ENCODE measurements at places on chromosomes 5 and 9.

- DNase-seq: no peak
Measured at GRCh38 chr5:151665613-151666012, 21.1 kb downstream of the SPARC start.

DNA sequence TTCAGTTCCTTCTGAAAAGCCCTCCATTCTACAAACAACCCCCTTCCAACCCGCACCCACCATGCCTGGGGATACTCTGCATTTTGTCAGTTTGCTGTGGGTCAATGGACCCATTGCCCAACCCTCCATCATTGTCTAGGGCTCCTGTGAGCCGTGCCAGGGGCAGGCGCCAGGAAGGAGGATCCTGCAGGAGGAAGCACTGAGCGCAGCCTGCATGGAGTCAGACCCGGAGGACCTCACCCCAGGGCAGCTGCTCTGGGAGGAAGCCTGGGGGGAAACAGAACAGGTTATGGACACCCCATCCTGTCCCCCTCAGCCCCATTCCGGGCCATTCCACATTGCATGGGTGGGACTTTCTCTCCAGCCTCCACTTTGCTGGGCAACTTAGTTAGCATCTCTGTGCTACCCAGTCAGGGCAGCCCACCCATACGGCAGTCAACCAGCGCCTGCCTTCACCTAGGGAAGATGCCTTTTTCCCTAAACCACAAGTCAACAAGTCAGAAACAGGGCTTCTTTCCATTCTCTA, 48.6 kb upstream of the VDAC1 start:
- DNase-seq: no peak

DNA sequence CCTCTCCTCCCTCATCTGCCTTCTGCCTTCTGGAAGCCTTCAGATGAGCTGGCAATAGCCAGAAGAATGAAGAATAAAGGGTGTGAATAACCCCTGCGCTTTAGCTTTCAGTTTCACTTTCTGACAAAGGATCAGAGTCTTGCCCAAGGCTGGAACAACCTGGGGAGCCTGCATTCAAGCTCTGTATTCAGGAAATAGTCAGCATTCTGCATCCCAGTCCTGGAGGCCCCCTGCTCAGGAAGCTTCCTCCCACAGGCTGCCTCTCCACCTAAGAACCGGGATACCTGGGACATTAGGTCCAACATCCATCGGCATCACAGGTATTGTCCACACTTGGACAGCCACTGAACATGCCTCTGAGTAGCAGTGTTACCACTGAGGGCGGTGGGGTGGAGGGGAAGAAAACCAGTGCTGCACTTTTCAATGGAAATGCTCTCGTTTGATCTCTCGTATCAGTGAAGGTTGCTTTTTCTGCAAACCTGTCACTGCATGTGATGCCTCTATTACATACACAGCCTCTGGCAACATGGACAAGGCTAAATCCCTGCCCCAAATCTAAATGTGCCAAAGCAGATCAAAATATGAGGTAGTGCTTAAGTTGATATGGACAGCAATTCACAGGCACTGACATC, 39.8 kb upstream of the ACO1 start:
- no peak for DNase-seq

GRCh38 chr5:111966290-111966689, 209.3 kb upstream of the NREP start:
- DNase-seq: no peak

DNA sequence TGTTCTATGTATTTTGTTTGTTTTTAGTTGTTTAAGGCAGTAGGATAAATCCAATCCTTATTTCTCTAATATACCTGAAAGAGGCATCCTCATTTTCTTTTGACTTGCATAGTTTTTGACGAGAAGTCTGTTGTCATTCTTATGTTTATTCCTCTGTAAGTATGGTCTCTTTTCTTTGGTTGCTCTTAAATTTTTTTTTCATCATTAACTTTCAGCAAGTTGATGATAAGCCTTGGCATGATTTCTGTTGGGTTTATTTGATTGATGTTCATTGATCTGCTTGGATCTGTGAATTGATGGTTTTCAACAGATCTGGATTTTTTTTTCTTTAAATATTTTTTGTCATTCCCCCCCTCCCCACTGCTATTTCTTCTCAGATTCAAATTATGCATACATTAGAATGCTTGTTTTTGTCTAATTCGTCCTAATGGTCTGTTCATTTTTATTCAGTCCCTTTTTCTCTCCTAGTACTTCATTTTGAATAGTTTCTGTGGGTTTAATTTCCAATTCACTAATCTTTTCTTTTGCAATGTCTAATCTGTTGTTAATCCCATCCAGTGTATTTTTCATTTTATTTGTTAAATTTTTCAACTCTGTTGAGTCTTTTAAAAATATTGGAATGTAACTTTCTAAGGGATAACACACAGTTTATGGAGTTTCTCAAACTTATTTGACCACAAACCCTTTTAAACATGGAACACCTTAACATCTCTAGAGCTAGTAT, 495.9 kb downstream of the CSNK1G3 start:
- no peak for DNase-seq

GRCh38 chr5:85268194-85268593, 883.5 kb upstream of the EDIL3 start:
- DNase-seq: no peak

DNA sequence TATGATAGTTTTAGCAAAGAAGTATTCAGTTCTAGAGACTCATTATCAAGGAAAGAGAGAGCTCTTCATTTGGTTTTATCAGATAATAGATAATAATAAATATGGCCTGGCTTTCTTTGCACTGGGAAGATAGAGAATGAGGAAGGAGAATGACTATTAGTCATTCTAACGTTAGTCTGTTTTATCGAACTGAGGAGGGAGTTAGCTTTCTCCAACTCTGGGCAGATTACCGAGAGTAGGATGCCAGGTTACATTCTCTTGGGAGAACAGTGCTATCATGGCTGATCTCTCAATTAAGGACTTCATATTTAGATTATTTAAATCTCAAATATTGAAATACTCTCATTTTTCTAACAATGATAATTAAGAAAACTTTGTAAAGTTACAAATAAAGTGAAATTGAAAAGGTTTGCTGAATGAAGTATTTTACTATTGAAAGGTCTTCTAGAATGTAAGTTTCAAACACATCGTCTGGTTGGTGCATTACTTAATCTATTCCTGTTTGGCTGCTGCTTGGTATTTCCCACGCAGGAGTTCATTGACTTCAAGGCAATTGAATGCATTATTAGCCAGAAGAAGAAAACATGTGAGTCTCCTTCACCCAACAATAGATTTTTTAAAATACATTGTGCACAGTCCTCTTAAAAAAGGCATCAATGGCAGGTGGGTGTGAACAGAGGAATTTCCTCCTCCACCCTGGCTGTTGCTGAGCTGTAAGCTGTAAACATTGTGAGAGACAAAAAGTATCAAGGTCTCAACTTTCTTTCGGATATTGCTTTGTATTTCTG, 140.8 kb downstream of the C9orf152 start:
- no peak for DNase-seq

- no peak for DNase-seq
Measured at GRCh38 chr5:66247176-66247960, 103.3 kb downstream of the SREK1 start.

DNA sequence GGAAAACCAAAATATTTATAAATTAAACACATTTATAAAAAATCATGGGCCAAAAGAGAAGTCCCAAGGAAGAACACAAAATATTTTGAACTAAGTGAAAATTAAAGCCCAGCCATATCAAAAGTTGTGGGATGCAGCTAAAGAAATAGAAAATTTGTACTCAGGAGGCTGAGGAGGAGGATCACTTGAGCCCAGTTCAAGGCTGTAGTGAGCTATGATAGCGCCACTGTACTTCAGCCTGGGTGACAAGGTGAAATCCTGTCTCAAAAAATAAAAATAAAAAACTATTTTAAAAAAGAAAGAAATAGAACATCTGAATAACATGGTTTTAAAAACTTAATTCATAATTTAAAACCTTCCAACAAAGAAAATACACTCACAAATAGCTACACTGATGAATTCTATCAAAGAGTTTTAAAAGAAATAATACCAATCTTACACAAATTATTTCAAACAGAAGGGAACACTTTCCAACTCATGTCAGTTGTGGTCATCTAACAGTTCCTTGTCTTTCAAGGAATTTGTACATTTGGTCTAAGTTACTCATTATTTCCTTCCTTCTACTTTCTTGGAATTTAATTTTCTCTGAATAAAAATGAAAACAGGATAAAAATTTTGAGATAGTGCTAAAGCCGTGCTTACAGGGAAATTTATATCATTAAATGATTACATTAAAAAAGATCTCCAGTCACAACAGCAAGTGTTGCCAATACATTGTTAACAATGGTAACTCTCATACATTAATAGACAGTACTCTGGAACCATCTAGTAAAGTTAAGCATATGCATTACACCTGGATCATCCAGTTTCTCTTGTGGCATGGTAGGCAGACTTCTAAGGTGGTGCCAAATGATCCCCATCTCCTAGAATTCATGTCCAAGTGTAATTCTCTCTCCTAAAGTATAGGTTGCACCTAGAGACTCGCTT, 17.8 kb downstream of the PTBP3 start:
- no peak for DNase-seq

GRCh38 chr5:157997991-157998504, 139.1 kb upstream of the CLINT1 start:
- no peak for DNase-seq

GRCh38 chr5:120813551-120813950, 349.5 kb downstream of the PRR16 start:
- no peak for DNase-seq

- DNase-seq: no peak
Measured at GRCh38 chr5:170857066-170857465, 4.8 kb upstream of the RANBP17 start.

DNA sequence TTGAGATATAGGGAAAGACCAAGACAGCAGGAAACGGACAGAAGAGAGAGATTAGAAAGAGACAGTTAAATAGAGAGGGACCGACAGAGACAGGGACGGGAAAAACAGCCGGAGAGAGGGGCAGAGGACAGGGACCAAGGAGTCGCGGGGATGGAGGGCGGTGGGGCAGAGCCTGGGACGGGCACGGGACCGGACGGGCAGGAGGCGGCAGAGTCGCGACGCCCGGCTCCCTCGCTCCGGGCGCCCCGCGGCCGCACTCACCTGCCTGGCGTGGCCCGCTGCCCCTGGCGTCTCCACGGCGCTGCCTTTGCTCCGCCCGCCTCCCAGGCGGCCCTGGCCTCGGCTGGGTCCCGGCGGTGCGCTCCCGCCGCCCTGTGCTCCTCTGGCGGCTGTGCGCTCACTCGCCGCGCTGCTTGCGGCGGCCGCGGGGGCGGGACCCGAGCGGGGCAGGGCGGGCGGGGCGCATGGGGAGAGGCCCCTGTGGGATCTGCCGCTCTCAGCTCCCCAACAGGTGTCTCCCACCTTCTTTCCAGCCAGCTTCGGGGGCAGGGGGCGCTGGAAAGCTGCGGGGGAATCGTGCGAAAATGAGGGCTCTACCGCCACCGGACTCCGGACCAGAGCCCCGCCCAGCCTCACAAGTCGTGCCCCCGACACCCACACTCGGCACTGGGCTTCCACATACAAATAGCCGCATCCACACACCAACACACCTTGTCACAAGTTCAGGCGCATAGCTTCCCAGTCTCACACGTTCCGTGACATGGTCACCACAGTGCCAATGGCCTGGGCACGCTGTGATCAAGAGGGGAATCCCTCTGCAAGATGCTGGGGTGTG, at the start of gene ARID3C:
Gene ARID3C, minus strand, starts transcription at position 411 of the 835 bp plus-strand sequence. CDS start 1,052 bp downstream, outside the sequence.
- no peak for DNase-seq

DNA sequence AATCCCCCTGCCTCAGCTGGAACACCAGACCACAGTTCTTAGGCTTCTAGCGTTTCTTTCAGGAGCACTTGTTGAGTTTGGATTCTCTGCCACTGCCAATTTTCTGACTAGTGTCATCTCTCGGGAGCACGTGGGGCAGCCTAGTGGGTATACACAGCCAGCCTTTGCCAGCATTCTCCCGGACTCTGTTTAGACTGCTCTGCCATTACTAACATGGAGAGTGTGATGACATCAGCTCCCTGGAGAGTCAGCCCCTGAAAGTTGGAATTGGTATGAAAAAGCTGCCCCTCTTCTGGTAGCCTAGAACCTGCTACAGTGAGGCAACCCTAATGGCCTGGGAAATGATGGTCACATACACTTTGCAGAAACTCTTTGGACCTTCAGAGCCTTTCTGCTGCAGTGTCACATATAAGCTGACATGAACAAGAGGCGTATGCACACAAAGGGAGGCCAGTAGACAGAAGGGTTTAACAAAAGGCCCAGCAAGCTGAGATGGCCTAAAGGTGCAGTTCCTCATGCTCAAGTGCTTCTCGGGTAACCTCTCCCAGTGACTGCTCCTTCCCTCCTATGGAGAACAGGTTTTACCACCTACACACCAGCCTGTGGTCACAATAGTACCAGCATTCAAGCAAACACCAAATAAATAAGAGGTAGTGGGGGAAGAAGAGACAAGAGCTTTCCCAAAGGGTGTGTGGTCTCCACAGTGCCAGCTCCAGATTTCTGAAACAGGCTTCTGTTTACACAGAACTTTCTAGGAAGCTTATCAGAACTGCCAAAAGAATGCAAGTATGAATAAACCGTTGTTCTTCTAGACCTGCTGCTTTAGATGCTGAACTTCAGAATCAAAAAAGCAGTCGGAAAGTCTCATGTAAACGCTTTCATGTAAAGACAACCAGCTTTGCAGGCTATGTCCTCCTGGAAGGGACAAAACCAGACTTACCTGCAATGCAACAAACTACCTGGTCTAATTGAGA, 16.5 kb downstream of the SPACA9 start:
- no peak for DNase-seq

DNA sequence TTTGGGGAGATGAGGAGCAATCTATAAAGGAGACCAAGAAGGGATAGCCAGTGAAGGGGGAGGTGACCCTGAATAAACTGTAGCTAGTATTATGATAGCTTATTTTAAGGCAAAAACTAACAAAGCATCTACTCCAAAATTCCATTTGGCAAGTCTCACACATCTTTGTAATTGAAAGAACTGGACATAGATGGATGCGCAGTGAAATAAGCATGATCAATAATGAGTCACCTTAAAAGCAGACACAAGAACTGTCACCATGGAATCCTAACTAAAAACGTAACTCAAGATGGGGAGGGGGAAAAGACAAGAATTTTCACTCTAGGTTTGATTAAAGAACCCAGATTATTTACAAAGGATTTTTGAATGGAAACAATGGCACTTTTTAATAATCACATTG, 164.5 kb downstream of the MED27 start:
- DNase-seq: no peak

GRCh38 chr5:113233606-113234005, 201.2 kb downstream of the TSSK1B start:
- no peak for DNase-seq

DNA sequence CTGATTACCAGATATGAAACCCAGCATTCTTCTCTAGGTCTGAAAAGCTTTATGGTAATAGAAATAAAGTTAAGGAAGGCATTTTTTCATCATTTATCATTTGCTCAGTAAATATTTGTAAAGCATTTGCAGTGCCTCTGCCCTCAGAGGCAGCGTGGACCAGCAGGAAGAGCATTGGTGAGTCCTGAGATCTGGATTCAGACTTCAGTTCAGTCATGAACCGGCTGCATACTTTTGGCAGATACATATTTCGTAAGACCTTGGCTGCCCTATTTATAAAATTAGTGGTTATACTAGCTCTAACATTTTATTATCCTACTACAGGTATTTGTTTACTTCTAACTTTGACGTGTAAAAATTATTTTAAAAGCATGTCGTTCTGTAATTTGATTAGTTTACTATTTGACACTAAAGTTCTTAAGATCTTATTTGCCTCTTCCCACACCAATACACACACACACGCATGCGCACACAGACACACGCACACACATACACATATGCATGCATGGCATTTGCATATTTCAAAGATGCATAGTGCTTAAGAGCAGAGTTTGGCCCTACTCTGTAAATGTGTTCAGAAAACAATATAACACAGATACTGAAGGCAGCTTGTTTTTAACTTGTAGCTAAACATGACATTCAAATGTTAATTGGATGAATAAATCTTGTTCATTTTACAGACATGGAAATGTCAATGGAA, 101.9 kb downstream of the RPS23 start:
- DNase-seq: no peak
